ENCODE measurements at places on chromosomes 6 and 20. TPM values are rescaled to one million over a fixed set of nuclear protein-coding genes. Genes with fewer than 3 reads are reported as not detected.

GRCh38 chr6:137746264-137746663 is 120.8 kb upstream of the TNFAIP3 start:
- DNase-seq, result no peak

Gene TCP11
- 0.11 TPM for polyA plus RNA-seq

Gene KCNQ2
- polyA plus RNA-seq, result not detected

DNA sequence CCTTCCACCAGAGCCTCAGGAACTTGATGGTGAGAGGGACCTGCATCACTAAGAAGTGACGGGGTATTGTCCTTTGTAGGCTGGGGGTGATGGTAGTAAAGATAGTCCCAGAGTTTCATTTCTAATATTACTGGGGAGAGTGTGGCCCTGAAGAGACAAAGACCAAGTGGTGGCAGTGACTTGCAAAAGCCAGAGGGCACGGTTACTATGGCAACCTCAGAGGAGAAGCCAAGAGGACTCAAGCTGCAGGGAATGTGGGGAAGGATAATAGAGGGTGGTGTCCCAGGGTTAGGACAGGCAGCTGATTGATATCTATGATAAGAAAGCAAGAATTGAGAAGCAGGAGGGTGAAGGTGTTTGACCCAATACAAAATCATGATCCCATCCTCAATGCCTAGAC is 42.5 kb downstream of the HLA-G start:
- DNase-seq, result no peak

Gene OR10C1
- not detected for polyA plus RNA-seq

GRCh38 chr20:37377346-37378081 is 31.6 kb downstream of the SRC start:
- DNase-seq, result no peak

Gene DPPA5
- polyA plus RNA-seq, result not detected

DNA sequence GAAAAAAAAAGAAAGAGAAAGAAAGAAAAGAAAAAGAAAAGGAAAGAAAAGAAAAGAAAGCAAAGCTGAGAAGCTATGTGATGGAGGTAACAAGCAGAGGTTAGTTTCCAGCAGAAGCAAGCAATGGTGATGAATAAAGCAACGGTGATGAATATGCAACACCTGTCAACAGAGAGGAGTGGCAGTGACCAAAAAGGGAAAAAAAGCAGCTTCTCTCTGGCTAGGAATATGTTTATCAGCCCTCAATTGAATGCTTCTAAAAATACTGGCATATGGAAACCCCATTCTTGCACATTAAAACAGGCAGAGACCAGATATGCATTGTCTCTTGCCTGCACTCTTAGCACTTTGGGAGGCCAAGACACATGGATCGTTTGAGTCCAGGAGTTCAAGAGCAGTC is 100.9 kb downstream of the GJA1 start:
- no peak for DNase-seq

Gene POPDC3
- 29.1 TPM for polyA plus RNA-seq

- peak; percentile 23 for DNase-seq
These were observed 5.7 kb downstream of the VTA1 start for GRCh38 chr6:142152746-142153145.

Gene OPN5
- polyA plus RNA-seq, result not detected

DNA sequence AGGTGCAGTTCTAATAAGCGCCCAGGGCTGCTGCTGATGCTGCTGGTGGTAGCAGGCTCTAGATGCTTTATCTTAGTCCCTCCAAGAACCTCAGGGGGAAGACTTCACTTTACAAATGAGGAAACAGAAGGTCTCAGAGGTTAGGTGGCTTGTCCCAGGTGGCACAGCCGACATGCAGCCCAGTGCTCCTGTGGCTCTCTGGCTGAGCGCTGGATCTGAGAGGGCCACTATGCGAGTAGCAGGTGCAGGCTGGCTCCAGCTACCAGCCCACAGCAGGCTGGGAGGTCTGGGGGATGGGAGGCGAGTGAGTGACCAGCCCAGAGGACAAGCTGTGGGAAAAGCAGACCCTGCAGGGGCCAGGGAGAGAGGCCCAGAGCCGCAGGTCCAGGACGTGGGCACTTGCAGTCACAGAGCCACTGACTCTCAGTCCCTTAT is 90.9 kb downstream of the PRND start:
- no peak for DNase-seq

DNA sequence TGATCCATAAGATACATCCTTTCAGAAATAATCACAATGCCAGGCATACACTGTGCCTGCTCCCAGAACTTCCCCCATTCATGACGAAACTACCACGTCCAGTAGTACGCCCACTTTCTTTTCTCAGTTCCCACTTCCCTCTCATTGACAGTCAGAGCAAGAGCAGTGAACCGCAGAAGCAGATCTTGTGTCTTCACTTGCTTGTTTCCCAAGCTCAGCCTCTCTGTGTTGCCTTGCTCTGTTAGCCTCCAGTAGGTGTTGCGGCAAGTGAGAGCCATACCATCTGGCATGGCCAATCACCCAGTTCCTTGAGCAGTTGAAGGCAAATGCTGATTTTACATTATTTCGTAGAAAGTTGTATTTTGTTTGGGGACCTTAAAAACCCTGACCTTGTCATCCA is 11.7 kb downstream of the UST start:
- no peak for DNase-seq

Gene GMPR
- 8.2 TPM for polyA plus RNA-seq

DNA sequence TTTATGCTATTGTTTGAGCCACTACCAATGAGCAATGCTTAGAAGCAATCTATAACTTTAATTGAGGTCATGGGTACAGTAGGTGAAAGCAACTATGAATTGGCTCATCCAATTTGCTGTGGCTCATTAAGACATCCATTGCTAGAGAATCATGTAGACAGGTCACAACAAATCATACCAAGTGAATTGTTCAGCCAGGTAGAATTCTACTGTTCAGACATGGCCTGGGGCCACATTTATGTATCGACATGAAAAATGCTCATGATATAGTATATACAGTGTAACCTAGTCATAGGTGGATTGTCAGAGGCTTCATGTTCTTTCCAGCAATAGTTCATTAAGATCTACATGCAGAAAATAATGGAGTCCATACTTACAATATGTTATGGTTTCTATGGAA is 633.7 kb upstream of the EYS start:
- no peak for DNase-seq

DNA sequence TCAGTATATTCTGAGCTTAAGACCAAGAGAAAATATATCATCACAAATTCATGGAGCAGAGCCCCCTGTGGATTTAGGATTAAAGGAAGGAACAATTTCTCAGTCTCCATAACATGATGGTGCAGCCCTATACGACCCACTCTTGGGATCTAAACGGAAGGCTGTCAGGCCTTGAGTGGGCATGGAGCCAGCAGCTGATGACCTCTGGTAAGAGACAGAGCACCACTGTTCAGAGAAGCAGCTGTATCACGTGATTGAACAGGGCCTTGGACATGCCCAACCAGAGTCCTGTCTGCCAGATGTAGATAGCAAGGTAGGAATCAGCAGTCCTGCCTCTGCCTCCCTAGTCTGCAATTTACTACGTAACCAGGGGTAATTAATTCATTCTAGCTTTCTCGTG is 259.4 kb upstream of the POU3F2 start:
- no peak for DNase-seq

- no peak for DNase-seq
These were observed 217.5 kb upstream of the THEMIS start for GRCh38 chr6:128118401-128118800.

Gene NAPB
- 6.4 TPM for polyA plus RNA-seq

- peak; percentile 79 for DNase-seq
These were observed 510.2 kb upstream of the SULF2 start for GRCh38 chr20:48295445-48295903.

Gene TFAP2D
- polyA plus RNA-seq, result not detected

Gene POM121L2
- not detected for polyA plus RNA-seq

Gene EYS
- polyA plus RNA-seq, result not detected

Gene METTL24
- polyA plus RNA-seq, result not detected

Gene PAX1
- not detected for polyA plus RNA-seq

Gene CALHM5
- 7.7 TPM for polyA plus RNA-seq

DNA sequence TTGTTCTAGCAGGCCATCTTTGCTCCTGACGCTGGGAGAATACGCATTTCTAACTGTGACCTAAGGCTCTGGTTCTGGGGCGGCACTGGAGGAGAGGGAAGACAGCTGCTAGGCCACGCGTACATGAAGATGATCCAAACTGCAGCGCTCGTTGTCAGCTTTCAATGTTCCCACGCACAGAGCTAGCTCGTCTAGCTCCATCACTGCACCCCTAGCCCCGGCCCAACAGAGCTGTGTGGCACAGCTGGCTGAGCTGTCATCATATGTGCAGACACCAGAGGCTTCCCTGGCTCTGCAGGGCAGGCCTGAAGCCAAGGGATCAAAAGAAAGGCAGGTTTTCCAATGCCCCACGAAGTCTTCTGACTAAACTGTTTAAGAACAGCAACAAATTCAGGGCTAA is 124.7 kb downstream of the IRF4 start:
- DNase-seq, result no peak

DNA sequence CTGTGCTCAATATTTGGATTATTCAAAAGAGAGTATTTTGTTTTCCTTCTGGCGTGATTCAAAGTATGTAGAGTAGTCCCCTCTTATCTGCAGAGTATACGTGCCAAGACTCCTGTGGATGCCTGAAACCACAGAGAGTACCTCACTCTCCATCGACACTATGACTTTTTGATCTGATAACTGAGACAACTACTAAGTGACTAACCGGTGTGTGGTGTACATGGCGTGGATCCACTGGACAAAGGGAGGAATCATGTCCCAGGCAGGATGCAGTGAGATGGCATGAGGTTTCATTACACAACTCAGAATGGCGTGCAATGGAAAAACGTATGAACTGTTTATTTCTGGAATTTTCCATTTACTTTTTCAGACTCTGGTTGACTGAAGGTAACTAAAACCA is 112.2 kb upstream of the PDE7B start:
- DNase-seq, result peak; percentile 21

GRCh38 chr6:149941583-149942460 is at the start of gene ULBP2:
TSS of gene ULBP2 (plus strand) at chr6:149942014. CDS start at chr6:149942073, 59 bp downstream.
- DNase-seq, result peak; percentile 81

- no peak for DNase-seq
These were observed 148.2 kb downstream of the OPRM1 start for GRCh38 chr6:154187203-154187602.

GRCh38 chr20:41218466-41218865 is 81.1 kb downstream of the PLCG1 start:
- peak; percentile 11 for DNase-seq

Gene LST1
- not detected for polyA plus RNA-seq

DNA sequence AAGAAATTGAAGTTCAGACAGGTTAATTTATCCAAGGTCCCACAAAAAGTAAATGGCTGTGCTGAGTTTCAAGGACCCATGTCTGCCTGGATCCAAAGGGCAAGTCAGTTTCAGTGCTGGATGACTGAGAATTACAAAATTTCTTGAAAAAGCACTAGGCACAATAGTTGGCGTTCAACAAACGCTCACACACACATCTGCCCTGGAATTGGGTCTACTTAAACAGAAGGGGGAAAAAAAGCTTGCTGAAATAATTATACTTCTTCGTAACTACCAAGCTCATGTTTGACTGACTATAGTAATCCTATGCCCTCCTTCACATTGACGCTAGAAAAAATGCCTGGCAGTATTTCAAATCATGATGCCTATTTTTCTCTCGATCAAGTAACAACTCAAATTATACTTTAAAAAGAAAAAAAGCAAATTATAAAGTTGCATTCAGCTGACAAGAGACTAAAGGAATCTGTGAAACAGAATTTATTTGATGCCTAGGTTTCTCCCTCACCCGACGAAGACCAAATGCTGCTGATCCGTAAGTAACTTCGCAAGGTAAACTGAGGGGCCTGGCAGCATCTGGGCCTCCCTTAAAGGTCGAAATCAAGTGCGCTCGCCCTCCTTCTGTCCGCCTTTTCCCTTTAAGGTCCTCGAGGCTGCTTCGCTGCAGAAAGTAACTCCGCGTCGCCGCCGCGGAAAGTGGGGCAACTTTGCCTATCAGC is 650 bp upstream of the CD2AP start:
- no peak for DNase-seq

GRCh38 chr20:53319716-53320115 is 273.9 kb downstream of the ZNF217 start:
- DNase-seq, result no peak

Gene C20orf202
- not detected for polyA plus RNA-seq

GRCh38 chr20:55456316-55456940 is 548.9 kb downstream of the CBLN4 start:
- DNase-seq, result no peak

Gene GMDS
- polyA plus RNA-seq, result 18.8 TPM

DNA sequence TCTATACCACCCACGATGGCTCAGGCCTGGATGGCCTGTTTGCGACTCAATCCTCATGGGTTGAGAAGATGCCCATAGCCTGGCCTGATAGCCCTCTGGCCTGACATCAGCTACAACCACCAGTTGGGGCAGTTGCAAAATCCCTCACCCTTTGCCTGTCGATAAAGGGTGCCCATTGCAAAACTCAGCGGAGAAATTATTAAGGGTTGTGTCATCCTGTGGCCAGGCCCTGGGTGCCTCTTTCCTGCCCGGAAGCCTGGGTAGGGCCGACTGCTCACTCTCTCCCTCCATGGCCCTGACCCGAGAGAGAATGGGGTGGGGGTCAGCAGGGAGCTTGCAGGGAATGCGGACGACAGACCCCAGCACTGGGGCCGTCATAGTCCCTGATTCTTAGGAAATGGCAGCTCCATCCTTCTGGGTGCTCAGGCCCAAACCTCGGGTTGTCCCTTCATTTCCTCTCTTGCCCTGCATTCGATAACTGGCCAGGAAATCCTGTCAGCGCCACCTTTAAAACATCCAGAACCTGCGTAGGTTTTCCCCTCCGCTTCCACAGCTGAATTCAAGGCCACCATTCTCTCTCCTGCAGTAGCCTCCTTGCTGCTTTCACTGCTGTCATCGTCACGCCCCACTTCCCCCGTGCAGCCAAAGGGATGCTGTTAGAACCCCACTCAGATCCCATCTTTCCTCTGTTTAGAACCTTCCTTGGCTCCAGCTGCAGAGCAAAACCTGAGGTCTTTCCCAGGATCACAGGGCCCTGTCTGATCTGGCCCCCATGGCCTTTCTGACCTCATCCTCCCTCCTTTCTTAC is 31.1 kb downstream of the CEBPB start:
- DNase-seq, result no peak

Gene WRNIP1
- 35.2 TPM for polyA plus RNA-seq

Gene IPCEF1
- 0.35 TPM for polyA plus RNA-seq

DNA sequence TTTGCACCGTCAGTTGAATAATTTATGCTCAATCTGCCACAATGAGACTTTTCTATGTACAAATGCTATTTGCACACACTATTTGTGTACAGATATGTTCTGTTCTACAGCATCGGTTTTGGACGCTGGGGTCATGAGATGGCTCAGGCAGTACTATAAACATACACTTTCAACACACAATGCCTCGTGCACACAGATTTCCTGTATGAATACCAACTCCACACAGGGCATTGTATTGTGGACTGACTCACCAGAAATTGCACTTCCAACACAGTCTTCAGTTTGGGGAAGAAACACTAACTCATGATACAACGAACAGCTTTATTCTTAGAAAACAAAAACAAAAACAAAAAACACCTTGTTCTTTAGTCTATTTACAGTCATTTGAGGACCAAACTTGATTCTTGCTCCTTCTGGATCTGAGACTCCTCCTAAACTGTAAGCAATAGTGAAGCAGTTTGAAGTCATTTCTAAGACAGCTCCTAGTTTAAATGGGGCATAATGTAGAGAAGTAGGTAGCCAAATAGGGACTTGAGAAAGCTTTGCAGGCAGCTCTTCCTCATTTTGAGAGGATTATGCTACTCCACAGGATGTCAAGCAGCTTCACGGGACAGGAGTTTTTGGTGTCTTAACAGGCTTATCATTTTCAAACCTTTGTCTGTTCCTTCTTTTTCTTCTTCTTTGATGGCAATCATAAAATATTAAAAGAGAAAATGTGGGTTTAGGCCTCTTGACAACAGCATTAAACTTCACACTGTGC is 33.7 kb downstream of the GJA10 start:
- DNase-seq, result no peak
